ENCODE measurements at places on chromosomes 3 and 15.
A peak's percentile ranks its signal among the peaks of the same experiment; 100 is the strongest.

DNA sequence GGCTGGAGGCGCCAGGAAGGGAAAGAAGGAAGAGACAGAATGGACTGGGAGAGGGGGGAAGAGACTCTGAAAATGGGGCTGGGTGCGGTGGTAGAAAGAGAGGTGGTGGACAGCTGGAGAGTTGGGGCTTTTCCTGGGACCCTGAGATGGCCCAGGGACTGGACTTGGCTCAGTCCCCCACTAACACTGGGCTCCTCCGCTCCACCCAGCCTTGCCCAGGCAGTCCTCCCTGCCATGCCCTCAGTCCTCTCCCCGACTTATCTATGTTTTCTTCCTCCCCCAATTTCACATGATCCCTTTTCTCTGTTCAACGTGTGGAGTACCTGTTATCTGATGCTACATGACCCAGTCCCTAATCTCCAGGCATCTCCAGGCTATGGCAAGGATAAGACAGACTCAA lies 6.3 kb upstream of the HCN4 start:
- DNase-seq: no peak

DNA sequence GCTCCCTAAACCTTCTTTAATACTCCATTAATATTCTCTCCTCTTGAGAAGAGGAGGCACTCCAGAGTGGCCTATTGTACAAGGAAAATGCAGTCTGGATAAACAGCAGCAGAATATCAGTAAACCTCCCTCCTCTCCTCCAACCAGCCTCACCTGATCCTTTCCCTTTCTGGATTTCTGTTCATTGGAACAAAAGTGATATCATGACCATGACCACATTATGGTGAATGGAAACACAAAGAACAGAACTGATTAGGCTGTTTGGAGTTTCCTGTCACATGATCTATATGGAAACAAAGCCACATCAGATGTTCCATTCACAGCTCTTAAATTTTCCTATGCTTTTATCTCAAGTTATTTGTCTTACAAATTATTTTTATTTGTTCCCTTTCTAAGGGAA lies 14.6 kb downstream of the C2CD4B start:
- no peak for DNase-seq

DNA sequence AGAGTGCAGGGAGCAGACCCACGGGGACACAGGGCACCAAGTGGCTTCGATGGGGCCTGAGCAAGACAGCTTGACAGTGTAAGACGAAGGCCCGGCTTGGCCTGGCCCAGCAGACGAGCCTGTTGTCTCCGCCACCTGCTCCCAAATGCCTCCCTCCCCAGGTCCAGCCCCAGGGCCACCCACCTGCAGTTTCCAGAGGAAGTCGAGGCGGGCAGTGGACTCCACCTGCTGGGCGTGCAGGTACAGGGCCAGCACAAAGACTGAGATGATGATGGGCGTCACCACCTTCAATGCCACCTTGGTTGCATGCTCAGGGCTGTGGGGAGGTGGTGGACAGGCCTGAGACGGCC lies 94.1 kb downstream of the SEC22A start:
- no peak for DNase-seq

DNA sequence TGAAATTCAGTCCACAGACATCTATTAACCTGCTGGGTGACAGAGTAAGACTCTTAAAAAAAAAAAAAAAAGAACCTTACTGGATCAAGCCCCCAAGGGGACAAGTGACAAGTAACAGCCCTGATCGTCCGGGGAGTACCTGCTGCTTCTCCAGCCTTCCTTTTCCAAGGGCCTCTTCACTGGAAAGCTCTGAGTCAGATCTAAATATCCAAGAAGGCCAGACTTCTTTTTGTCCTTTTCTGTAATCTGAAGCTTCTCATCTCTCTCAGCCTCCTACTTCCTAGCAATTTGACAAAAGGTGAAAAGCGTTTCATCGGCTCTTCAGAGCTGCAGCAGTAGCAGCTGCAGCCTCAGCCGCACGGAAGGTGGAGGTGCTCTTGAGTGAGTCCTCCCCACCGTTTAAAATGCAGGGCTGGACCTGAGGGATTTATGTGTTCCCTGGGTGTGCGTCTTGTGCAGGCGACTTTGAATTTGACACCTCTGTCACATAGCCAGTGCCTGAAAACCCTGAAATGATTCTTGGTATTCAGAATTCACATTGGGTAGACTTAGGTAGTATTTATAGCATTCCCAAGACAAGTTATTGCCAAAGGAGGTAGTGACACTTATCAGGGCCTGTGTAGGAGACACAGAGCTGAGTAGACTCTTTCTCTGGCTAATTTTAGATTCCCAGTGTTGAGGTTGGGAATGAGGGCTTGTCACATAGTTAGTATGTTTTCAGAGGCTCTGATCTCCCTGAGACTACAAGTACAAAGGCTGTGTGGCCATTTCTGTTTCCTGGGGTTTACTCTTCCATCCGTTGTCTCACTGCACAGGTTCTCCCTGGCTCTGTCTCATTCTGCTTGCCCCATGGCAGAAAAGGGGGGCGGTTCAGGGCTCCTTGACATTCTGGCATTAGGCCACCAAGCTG lies 291.2 kb upstream of the C2CD4B start:
- no peak for DNase-seq

DNA sequence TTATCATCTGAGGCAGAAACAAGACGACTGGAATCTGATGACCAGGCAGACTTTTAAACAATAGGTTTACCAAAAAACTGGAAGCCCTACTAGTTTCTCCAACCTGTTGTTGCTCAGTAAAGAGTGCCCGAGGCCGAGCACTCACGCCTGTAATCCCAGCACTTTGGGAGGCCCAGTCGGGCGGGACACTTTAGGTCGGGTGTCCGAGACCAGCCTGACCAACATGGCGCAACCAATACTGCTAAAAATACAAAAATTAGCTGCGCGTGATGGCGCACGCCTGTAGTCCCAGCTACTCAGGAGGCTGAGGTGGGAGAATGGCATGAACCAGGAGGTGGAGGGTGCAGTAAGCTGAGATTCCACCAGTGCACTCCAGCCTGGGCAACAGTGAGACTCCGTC lies 1.1 kb upstream of the WDR5B start:
- DNase-seq: no peak

DNA sequence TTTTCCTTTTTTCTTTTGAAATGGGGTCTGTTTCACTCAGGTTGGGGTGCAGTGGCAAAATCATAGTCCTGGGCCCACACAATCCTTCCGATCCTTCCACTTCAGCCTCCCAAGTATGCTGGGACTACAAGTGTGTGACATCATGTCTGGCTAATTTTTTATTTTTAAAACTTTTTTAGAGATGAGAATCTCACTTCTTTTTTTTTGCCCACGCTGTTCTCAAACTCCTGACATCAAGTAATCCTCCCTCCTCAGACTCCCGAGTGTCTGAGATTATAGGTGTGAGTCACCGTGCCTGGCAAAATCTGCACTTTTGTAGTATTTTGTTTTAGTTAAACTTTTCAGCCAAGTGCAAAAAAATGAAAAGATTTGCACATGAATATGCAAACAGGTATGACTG lies 171.0 kb downstream of the FNDC3B start:
- DNase-seq: no peak

DNA sequence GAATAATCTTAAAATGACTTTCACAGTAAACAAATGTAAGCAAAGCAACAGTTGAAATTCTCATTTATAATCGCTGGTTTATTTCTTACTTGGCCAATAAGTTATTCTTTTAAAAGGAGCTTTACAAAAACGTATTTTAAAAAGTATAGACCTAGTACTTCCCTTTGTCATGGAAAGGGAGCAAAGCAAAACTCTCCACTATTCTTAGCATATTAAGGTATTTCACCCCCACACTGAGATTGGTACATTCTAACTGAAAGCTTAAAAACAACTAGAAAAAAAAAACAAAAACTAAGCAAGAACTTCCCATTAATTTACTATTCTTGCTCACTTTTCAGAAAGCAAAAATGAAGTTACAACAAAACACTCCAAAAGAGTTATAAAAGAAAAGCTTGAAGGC lies 1.5 kb downstream of the ATG3 start:
- no peak for DNase-seq

- DNase-seq: peak; percentile 57
These were observed at the start of gene NR1D2 for GRCh38 chr3:23944861-23945662. TSS of gene NR1D2 (plus strand) at chr3:23945286. CDS start at chr3:23945579, 293 bp downstream.

GRCh38 chr3:98809557-98809956 lies 46.4 kb downstream of the ST3GAL6 start:
- DNase-seq: no peak

- no peak for DNase-seq
These were observed 147.3 kb upstream of the DPH6 start for GRCh38 chr15:35693286-35693685.

DNA sequence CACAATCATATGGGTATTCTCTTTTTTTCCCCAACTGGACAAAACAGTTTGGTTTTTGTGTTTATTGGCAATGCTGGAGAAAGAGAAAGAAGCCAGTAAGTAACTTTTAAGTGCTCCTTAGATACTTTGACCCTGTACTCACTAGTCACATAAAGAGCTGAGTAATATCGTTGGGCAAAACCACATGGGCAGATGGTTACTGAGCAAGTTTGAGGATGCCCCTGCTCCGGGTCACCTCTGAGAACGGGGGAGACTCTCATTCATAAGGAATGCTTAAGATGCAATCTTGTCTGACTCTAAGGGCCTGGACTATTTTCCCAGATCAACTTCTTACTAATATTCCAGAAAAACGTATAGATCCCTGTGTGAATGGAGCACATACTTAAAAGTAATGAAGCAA lies 106.4 kb upstream of the SLC2A2 start:
- DNase-seq: no peak

GRCh38 chr3:129526121-129526900 lies 2.1 kb upstream of the RHO start:
- no peak for DNase-seq

- DNase-seq: no peak
These were observed 34.5 kb upstream of the MAP3K13 start for GRCh38 chr3:185328324-185329004.

GRCh38 chr3:30082652-30083051 lies 523.7 kb upstream of the TGFBR2 start:
- no peak for DNase-seq

GRCh38 chr3:66406163-66406562 lies 94.7 kb downstream of the LRIG1 start:
- no peak for DNase-seq

DNA sequence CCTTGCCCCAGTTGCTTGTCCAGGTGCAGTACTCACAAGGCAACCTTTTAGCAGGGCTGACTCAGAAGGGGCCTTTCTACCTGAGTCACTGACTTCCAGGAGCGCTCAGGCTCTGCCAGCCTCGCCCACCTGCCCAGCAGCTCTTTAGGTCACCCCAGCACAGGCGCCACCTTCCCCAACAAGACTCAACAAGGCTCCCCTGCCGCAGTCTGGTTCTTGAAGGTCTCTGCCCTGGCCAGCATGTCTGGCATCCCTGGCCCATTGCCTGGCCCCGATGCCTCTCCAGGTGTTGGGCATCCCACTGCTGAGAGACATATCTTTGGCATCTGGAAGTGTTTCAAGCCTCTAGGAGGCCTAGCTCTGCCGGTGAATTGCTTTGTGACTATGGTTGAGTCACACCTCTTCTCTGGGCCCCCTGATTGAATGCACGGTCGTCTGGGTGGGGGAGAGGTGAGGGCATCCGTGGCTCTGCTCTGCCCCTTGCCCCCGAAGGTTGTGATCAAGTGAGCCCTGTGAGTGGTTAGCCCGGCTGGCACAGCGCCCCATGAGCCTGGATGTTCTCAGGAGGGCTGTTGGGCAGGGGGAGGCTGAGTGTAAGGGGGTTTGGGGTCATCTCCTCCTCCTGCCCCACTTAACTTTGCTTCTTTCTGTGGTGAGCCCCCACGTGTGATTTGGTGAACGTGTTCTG lies 21.6 kb downstream of the SNX33 start:
- DNase-seq: no peak

DNA sequence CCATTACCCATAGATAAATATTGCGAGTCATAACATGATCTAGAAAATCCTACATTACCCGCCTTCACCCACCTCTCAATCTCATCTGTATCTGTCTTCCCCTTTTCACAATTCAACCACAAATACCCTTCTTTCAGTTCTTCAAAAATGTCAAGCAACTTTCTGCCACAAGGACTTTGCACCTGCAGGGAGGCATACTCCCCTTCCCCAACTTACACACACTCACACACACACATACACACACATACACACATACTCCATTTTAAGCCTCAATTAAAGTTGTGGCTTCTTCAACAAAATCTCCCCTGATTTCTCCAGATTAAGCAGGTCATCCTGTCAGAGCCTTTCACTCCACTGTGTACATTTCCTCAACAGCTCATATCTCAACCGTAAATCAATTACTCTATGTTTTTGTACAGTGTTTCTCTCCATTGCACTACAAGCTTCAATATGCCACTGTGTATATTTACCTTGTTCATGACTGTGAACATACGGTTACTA lies 33.1 kb upstream of the CCDC50 start:
- no peak for DNase-seq

GRCh38 chr3:14494973-14495300 lies 45.2 kb downstream of the GRIP2 start:
- no peak for DNase-seq

- no peak for DNase-seq
These were observed 875.1 kb downstream of the NSUN3 start for GRCh38 chr3:94937980-94938379.

GRCh38 chr3:88150371-88150770 lies 612 bp downstream of the C3orf38 start:
- no peak for DNase-seq

- no peak for DNase-seq
These were observed 680.1 kb downstream of the EPHA3 start for GRCh38 chr3:89787485-89787884.

DNA sequence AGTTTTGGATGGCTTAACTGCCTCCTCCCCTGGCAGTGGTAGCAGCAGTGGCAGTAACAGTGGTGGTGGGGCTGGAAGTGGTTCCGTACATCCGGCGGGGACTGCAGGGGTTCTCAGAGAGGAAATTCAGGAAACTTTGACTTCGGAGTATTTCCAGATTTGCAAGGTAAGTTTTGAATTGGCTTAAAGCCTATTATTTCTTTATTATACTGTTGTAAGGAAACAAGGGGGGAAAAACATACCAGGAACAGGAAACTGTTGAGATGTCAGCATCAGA lies 1.5 kb downstream of the STXBP5L start:
- no peak for DNase-seq

DNA sequence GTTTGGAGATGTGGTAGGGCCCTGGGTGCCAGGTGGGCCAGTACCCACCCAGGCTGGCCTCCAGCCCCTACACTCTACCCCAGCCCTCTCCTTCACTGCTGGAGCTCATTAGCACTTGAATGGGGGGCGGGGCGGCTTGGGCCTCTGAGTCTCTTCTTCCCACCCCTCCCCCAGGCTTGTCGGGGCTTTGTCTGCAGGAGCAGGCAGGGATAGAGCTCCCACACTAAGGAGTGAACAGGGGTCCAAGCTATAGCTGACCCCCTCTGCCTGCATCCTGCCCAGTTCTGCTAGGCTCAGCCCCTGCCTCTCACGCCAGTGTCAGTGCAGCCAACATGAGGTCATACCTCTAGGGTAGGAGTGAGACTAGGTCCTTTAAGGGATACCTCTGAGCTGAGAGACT lies 5.2 kb downstream of the GNAI2 start:
- DNase-seq: no peak

GRCh38 chr3:144221761-144222160 lies 250.1 kb downstream of the DIPK2A start:
- DNase-seq: no peak
